ENCODE measurements at places on chromosomes 6 and 20.

- no peak for DNase-seq
These were observed 91.4 kb downstream of the FIG4 start for GRCh38 chr6:109782491-109782999.

DNA sequence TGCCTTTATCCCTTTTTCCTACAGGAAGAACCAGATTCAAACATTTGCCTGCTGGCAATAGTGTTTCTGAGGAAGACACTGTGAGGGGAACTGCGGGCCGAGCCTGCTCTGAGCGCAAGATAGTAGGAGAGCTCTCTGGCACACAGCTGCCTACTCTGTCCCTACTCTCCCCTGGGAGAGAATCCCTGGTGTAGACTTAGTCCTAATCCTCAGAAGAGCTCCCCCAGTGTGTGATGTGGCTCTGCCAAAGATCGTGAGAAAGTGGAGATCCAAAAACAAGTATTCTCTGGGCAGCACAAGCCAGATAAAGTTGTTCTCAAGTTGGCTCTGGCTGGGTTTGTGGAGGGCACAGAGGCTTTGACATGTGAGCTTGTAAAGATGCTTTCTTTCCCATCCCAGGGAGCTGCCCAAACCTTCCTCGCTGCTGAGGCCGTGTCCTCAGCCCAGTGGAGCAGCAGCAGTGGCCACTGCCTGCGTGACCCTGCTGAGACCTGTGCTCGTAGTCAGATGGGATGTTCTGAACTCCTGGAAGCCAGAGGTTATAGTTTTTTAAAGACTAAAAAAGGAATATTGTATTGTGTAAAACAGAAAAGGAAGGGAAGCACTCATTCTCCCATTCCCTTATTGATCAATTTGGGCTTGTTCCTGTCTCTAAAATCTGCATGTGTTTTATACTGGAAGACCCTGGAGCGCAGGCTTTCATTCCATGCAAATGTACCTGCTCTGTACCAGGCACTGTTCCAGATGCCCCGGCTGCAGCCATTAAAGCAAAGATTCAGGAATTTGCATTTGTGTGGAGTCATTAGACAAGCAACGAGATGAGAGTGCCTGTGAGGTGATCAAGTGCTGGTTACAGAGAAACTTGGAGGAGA, 30.7 kb downstream of the PNLDC1 start:
- no peak for DNase-seq

- DNase-seq = no peak
These were observed 147.8 kb upstream of the EPHA7 start for GRCh38 chr6:93567164-93567563.

- no peak for DNase-seq
These were observed 56.6 kb upstream of the SAMHD1 start for GRCh38 chr20:37007898-37008649.

DNA sequence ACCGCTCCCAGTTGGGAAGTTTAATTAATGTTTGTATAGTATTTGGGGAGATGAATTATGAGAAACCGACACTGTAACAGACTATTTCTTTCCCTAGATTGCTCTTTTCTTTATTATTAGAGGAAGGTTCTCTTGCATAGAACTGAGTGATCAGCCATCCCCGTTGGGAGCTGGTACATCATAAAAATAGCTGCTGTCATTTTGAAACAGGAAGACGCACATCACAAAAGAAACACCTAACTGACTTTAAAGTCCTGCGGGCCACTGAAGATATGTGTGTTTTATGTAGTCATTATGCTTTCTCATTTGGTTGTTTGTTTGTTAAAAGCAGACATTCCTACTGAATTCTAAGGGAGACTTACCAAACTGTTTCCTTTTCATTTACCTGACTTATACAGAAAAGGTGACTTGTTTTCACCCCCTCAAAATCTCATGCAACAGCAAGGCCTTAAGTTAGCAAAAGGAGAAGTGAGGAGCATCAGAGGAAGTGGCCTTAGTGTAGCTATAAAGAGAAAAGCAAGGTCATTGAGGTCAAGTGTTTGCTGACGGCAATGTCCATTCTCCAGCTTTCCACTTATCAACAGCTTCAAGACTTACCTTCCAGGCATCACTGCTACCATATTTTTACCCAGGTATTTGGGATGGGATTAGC, 91.0 kb downstream of the PKHD1 start:
- no peak for DNase-seq

- no peak for DNase-seq
These were observed 512.0 kb downstream of the CDKAL1 start for GRCh38 chr6:21046276-21046675.

- DNase-seq = no peak
These were observed 68.1 kb upstream of the TOX2 start for GRCh38 chr20:43846516-43846905.

GRCh38 chr20:18267815-18268214, 20.5 kb upstream of the ZNF133 start:
- no peak for DNase-seq

- DNase-seq = no peak
These were observed 100.9 kb upstream of the BHLHE23 start for GRCh38 chr20:63107449-63108200.

DNA sequence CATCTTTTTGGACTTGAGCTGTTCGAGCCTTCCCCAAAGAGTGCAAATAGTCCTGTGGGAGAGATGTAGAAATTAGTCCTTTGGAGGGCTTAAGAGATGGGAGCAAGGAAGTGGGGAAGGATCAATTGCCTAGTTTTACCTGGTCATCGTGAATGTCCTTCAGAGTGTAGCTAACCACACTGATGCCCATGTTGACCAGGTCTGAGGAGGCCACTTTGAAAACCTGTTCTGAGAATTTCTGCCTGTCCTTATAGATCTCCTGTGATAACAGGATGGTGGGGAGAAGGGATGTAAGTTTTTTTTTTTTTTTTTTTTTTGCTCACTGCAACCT, 2.0 kb downstream of the FLOT1 start:
- no peak for DNase-seq

DNA sequence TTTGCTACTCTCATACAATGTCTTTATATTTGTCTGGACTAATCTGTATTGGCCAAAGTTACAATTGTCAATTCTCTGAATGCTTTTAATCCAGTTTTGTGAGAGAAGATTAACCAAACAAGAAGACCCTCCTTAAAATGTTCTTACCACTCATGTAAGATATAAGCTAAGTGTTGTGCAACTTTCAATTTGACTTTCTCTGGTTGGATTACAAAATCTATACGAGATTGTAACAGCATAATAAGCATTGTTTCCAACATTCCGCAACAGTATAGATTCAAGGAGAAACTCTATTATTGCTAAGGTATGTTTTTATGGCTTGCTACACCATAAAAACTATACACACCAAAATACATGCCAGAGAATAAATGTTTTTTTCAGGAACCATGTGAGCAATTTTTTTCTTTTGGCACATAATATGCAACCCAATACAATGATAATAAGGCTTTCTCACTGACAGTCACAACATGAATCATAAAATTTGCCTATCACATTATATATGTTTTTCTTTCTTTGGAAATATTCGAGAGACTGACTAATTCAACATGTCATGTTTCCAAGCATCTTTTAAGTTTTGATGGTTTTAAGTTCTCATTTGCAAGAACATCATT, 12.2 kb upstream of the TRPC4AP start:
- no peak for DNase-seq

DNA sequence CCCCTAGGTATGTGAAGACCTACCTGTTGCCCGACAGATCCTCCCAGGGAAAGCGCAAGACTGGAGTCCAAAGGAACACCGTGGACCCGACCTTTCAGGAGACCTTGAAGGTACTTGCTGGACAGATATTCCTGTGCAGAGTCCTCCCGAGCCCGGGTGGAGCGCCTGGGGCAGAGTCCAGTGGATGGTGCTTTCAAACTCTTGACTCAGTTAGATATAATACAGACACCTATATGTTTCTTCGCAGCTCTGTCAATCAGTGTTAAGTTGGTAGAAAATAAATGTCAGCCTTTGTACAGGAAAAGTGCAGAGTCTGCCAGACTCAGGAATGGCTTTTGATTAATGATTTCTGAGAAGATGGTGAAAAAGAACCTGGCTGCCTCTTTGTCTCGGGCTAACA, 67.2 kb downstream of the EZR start:
- DNase-seq = no peak

- DNase-seq = no peak
These were observed 23.0 kb downstream of the IL17F start for GRCh38 chr6:52221302-52221701.
